Astrocyte of the cerebellum (primary cell): ENCODE measurements at places on chromosomes 2 and 18.

GRCh38 chr2:171741189-171741588 lies 53.9 kb downstream of the DYNC1I2 start:
- DNase-seq = peak; percentile 72

GRCh38 chr18:45106331-45106774 lies 425.7 kb downstream of the SETBP1 start:
- no peak for DNase-seq

- no peak for DNase-seq
These were observed 81.4 kb downstream of the TGOLN2 start for GRCh38 chr2:85246348-85246747.

DNA sequence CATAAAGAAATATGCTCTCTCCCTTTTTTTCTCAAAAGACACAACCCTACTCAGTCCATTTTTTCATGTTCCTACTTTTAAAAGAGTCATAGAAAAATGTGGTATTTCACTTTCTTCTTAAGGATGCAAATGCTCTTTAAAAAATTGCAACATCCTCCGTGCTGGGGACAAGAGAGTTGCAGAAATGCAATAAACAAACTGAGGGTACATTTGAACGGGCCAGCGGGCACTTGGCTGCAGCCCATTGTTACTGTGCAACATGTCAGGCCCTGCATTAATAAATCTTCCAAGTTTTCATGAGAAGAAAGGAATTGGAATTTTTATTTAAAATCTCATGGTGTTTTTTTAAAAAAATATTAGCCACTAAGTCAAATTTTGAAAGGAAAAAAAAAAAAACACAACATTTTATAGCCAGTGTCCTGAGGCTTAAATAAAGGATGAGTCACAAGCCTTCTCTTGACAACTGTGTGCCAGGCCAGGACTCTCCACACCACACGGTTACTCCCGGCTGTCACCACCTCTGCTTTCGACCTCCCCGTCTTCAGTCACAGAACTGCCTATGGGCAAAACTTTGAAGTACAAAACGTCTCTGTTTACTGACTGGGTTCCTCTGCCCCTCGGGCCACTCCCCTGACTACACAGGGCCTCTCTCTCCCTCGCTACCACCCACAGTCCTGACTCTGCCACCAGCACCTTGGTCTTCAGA lies 57.5 kb upstream of the MFF start:
- no peak for DNase-seq

DNA sequence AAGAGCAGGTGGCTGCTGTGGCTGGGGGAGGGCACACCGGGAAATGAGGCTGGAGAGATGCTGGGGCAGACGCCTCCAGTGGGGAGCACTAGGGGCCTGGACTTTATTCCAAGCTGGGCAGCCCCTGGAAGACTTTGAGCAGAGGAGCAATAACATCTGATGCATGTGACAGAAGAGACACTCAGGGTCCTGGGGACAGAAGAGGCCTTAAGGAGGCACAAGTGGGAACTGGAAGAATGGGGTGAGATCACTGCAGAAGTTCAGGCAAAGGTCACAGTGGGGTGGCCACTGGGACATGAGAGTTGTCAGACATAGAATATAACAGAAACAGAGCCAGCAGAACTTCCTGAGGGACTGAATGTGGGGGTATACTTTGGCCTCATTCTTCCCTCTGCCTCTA lies 24.0 kb downstream of the TGFA start:
- DNase-seq = no peak

DNA sequence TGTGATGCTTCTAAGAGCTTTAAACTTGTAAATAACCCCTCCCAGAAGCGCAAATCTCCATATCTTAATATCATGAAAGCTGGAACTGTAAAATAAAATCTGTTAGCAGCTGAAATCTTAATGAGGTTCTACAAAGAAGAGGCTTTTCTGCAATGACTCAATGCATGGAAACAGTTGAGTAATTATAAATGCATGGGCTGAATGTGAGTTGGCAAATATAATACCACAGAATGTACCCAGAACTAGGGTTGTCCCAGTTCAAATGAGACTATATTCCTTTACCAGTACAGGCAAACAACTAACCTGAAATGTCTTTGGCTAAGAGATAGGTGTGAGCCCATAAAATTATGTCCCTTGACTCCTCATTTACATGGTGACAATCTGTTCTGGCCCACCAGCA lies 52.9 kb downstream of the SATB2 start:
- peak; percentile 38 for DNase-seq

GRCh38 chr2:163011000-163011399 lies 172.4 kb upstream of the KCNH7 start:
- DNase-seq = no peak
